ENCODE measurements at places on chromosomes 6 and 20. TPM values are rescaled to one million over a fixed set of nuclear protein-coding genes. Genes with fewer than 3 reads are reported as not detected.

The TP53TG5 gene
- not detected for total RNA-seq

- DNase-seq: no peak
Measured at GRCh38 chr20:4581838-4582237, 139.9 kb upstream of the PRND start.

DNA sequence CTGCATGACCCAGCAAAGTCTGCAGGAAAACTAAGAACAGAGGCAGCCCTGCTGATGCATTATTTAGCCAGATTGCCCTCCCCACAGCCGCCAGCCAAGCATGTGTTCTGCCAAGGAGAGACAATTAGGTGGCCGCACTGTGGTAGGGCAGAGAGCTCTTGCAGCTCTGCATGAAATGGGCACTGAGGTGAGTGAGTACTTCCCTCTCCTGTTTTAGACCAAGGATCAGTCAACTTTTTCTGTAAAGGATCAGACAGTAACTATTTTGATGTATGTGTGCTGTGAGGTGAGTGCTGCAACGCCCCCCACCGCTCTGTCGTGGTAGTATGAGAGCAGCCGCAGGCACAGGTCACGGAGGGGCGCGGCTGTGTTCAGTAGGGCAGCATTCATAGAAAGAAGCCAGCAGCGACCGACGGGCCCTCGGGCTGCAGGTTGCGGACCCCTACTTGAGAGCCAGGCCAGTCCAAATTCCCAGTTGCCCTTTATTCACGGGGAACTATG, 23.8 kb upstream of the FAM50B start:
- no peak for DNase-seq

DNA sequence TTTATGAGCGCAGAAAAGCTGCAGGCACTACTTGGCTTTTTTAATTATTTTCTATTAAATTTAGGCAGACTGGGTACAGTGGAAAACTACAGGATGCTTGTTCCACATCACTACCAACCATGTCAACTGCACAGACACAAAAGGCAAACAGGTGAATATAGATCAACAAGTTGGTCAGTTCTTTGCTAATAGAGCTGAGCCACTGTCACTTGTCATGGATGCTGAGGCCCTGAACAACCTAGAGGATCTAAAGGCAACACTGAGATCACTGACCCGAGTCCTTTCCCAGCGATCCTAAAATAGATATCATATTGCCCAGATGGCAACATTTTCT, 34.5 kb upstream of the FAM83C start:
- DNase-seq: no peak

GRCh38 chr6:16388488-16388887, 150.1 kb downstream of the GMPR start:
- peak; percentile 62 for DNase-seq

DNA sequence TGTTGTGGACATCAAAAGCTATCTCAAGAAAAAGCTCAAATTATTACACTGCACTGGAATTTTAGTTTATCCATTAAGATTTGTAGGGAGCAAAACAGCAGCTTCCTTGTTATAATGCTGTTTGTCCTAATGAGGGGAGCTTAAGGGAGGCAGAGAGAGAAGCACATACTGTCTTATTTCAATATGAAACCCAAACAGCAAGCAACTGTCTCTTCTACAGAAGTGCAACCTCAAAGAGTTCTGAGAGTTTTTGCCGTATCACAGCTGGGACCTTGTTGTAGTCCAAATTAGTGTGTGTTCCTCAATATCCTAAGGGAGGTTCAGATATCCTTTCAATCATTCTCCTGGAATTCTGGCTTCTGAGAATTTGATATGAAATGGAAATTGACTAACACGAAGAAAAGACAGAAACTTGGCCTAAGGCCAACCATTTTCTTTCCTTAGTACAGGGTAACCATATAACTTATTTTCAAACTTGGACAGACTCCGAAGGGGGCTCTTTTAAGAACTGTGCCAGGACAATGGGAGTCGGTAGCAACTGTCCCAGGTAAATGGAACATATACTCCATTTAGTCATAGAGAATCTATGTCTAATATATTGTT, 149.3 kb upstream of the CCN2 start:
- DNase-seq: no peak

The CLVS2 gene
- not detected for total RNA-seq

The VIP gene
- total RNA-seq: 0.16 TPM

DNA sequence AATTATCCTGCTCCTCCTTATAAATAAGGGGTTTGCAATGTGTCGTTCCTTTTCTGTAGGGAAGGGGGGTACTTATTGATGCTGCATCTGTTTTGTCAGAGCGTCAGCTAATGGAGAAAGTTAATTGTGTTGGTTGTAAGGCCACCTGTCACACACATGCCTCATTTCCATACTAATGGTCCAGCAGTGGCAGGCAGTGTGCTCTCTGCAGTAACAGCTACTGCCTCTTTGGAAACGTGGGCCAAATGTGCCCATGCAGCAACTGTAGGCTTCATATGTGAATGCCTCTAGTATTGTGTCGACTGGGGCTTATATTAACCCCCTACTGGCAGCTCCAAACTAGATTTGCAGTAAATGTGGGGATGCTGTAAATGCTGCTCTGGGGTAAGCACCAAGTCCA, 56.3 kb upstream of the OLIG3 start:
- DNase-seq: no peak

The PLN gene
- not detected for total RNA-seq

The ETV7 gene
- not detected for total RNA-seq

The TMEM217 gene
- 0.11 TPM for total RNA-seq

The BPIFB1 gene
- total RNA-seq: not detected

DNA sequence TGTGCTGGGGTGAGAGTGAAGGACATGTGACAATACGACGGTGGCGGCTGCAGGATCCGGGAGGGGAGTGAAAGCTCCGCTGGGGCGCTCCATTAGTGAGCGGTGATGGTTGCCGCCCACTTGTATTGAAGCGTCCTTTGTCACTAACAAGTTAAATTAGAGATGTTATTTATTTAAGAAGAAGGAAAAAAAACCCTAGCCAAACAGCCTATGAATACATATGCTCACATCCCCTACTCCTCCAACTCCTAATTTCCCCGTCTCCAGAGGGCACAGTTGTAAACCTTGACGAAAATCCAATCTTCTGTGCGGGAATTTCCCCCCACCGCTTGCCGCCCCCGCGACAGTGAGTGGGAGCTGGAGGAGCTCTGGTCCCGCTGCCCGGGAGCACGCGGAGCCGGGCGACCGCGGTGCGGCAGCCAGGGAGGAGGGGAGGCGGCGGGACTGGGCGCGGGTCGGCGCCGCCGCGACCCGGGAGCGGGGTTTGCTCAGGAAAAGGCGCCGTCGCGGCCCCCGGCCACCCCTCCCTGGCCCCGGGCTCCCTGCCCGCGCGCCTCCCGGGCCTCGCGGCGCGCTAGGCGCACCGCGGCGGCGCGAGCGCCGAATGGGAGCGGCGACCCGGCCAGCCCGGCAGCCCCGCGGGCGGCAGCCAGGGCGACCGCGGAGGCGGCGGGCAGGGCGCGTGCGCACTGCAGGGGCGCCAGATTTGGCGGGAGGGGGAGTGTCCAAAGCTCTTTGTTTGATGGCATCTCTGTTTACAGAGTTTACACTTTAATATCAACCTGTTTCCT, at the start of gene MYB:
TSS of gene MYB (plus strand) at position 767 of the 791 bp plus-strand sequence. CDS start 206 bp downstream, outside the sequence.
- peak; percentile 62 for DNase-seq
